ENCODE measurements at places on chromosomes 1 and 21.
A peak's percentile ranks its signal among the peaks of the same experiment; 100 is the strongest.

DNA sequence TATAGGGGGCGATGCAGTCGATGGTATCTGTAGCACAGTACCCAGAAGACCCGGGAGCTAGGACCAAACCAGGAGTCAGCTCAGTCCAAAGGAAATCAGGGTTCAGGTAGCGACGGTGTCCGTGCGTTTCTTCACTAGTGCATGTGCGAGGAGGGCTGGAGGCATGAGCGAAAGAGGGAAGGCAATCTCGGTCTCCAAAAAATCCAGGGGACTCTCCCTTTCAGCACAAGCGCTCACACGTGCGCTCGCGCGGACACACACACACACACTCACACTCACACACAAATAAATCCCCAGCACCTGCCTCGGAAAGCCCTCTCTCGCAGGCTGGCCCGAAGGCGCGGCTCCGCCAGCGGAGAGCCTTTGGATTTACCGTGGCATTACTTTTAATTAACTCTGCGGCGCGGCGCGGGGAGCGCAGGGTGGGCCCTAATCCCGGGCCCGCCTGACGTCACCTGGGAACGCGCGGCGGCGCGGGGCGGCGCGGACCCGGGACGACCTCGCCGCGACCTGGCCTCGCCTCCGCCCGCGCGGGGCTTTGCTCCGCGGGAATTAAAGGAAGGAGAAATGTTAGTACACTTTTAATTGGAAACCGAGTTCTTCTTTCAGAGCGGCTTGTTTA lies 121.2 kb downstream of the LMX1A start:
- no peak for DNase-seq

DNA sequence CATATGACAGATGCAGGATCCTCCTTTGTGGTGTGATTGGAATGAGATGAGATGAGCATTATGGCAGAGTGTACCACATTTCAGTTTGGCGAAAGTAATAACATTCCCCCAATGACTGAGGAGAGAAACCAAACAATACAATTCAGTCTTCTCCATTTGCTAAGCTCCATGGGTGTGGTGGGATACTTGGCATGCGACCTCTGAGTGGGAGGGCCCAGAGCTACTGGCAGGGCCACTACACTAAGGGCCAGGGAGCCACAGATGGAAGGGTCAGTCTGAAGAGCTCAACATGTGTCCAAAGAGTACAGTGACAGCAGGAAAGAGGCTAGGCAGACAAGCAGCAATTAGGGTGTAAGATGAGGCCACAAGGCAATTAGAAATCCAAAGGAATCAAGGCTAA lies 23.8 kb upstream of the PAXBP1 start:
- no peak for DNase-seq

DNA sequence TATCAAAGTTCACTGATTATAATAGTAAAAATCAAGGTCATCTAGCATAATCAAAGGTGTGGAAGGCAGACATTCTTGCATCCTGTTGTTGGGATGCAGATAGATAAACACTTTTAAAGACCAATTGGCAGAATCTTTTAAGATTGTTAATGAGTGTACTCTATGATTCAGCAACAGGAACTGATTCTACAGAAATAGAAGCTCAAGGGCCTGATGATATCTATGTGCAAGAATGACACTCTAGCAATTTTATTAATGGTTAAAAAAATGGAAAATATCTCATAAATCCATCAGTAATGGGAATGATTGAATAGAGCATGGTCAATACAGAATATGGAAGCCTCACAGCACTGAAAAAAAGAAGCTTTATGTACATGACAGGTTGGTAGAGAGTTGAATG lies 2.2 kb upstream of the ATP1A4 start:
- no peak for DNase-seq

DNA sequence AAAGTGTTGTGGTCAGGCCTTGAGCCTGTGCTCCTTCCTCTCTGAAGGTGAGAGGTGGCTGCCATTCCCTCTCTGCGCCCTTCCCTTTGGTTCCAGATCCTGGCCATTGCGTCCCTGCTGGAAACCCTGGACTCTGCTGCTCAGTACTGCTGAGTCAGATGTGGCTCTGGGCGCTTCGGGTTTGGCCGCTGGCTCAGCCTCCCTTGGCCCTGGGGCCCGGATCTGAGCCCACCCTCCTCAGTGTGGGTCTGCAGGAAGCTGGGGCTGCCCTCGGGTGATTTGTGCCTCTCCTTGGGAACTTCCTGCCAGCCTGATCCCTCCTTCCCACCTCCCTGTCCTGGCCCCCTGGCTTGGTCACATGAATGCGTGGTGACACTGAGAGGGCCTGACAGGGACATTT lies 32.2 kb downstream of the QSOX1 start:
- DNase-seq = no peak

GRCh38 chr1:87739141-87739540 lies 410.5 kb downstream of the LMO4 start:
- no peak for DNase-seq

- no peak for DNase-seq
Observed at GRCh38 chr1:226185141-226186036, 1.2 kb downstream of the ACBD3 start.

DNA sequence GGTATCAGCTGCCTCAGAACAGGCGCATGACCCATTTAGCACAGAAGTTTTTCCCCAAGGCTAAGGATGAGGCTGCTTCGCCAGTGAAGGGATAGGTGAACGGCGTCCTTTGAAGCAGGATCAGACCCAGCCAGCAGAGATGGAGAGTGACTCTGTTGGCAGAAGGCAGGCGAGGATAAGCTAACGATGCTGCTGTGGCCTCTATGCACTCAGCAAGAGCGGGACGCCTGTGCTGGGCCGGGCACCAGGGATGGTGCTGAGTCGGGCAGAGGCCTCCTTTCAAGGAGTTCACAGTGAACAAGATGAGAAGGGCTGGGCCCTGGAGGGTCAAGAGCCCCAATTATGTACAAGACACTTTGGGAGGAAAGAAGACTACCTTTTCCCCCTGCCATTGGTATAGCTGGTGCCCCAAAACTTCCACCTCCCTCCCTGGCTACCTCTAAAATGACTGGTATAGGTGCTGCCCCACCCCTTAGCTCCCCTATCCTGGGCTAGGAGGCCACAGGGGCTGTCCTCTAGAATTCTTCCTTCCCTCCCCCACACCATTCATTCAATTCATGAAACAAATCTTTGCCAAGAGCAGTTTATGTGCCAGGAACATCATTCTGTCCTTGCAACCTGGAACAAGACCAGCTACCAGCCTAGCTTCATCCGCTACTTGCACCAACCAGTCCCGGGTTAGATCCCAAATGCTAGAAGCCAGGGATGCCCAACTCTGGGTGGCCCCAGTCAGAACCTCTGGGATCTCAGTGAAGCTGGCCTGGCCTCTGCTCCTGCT lies 7.5 kb downstream of the XKR8 start:
- no peak for DNase-seq

DNA sequence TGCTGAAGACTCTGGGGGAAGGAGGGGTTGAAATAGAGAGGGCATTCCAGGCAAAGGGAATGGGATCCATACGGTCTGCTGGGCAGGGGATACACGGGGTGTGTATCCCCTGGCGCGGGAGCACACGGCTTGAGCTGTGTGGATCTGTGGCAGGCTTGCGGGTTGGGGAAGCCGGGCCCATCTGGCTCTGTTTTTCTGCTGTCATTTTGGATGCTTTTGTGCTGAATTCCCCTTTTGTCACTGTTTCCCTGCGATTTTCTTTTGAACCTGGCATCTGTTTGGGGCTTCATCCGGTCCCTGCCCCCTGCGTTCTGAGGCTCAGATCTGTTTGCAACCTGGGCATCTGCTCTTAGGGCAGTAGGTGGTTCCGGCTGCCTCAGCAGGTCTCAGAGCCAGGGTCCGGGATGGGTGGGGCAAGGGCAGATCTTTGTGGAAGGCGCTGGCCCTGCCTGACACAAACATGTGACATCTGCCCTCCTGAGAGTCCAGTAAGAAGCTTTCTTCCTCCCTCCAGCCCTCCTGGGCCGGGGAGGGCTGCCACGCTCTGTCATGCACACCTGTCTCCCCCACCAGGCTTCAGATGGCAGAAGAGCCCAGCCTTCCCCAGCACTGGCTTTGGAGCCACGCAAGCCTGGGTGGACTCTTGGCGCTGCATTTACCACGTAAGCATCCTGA lies 84.0 kb downstream of the IGSF21 start:
- DNase-seq = no peak

- DNase-seq = no peak
Observed at GRCh38 chr1:60571811-60572210, 498.2 kb upstream of the C1orf87 start.

- DNase-seq = no peak
Observed at GRCh38 chr1:30809514-30810263, 52.1 kb upstream of the LAPTM5 start.

GRCh38 chr1:92447033-92447681 lies 39.6 kb downstream of the GFI1 start:
- peak; percentile 31 for DNase-seq

- DNase-seq = no peak
Observed at GRCh38 chr1:47407481-47407880, 8.6 kb upstream of the FOXE3 start.

- DNase-seq = no peak
Observed at GRCh38 chr1:102821707-102822106, 286.6 kb downstream of the COL11A1 start.

GRCh38 chr1:231376875-231377549 lies 38.9 kb downstream of the SPRTN start:
- DNase-seq = no peak

- no peak for DNase-seq
Observed at GRCh38 chr1:154716011-154716410, 108.0 kb upstream of the ADAR start.

DNA sequence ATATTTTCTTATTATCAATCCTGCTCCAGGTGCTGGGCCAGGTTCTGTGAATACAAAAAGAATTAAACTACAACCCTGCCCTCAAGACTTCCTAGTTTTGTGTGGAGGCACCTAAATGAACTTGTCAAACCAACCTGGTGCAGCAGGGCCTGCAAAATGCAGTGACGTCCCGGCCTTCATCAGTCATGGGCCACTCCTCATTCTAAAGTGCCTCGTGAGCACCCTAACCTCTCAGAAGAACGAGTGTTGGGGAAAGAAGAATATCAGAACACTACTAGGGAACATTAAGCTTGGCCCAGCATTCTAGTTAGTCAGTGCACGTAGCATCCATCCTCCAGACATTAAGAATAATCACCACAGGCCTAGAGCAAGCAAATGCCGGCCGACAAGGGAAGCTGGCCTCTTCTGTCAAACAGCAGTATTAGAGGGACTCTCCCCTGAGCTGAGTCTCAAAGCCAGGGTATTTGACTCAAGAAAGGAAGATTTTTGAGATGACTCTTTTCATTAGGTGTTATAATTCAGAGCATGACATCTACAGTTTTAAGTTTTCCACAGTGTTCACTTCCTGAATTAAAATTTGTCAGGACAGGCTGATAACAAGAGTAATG lies 137.9 kb downstream of the SLC45A1 start:
- no peak for DNase-seq

GRCh38 chr1:220462752-220463151 lies 65.2 kb upstream of the MARK1 start:
- DNase-seq = no peak

DNA sequence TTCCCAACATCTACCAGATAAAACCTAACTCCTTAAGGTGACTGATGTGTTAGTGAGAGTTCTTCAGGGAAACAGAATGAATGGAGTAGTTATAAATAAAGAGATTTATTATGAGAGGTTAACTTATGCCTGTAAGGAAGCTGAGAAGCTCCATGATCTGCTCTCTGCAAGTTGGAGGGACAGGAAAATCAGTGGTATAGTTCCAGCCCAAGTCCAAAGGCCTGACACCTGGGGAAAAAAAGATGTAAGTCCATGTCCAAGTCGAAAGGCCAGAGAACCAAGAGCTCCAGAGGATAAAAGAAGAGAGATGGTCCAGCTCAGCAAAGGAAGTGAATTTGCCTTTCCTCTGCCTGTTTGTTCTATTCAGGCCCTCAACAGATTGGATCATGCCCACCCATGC lies 27.1 kb downstream of the KRTAP24-1 start:
- DNase-seq = no peak

- DNase-seq = no peak
Observed at GRCh38 chr1:78420181-78420580, 70.6 kb upstream of the PTGFR start.

DNA sequence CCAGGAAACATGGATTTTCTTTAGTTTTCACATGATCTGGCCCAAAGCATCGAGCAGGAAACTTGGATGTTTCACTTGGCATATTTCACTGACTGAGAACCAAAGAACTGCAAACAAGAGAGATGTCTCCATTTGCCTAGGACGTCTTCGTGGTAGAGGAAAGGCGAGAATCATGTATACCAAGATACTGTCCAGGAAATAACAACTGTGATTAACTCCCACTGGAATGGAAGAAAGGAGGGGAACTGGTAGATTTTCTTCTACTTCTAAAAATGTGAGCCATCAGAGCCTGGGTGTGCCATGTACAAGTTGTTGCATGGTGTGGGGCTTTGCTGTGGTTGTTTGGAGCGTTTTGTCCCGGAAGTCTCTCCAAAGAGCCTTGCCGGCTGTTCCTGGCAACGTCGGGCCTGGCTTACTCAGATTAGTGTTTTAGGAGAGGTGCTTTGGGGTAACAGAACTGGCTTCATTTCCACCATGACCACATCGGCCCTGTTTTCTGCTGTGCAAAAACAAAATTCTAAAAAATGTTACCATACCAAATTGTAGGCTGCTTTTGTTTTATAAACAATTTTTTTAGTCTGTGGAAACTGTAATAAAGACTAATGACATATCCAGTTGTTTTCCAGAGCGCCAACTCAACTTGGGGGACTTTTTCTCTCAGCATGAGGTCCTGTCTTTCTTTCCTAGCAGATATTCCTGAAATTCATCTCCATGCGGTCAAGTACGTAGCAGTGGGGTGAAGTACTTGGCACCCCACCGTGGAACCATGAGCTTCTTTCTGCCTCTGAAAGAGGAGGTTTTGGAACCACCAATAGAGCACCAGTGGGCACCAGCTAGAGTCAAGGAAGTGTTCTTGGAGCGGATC lies 118.3 kb downstream of the TM2D1 start:
- no peak for DNase-seq

DNA sequence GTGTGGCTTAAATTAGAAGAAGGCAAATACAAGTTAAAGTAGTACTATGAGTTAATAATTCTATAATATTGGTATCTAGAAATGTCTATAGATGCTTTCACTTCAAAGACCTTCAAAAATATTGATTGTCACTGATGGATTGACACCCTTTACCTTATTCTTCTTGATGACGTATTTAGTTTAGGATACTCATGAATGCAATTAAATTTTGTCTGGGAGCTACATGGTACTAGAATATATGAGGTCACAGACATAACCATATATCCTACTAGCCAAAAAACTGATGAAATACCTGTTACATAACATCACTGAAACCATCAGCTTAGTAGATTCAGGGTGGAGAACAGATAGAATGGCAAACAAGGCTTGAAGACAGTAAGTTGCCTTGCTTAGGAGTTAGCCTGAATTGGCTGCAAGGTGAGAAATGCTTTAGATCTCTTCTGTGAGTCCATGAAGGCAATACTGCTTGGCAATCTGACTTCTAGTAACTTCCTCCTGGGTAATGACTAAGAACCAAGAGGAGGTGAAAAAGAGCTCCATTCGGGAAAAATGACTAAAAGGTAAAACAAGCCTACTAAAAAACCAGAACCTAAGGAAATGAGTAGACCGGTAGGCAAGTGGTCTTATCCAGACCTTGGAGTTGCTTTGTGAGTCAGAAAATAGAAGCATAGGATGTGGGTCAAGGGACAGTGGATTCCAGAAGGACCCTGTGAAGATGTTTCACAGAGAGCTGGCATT lies 16.9 kb upstream of the ARHGAP29 start:
- no peak for DNase-seq

- peak; percentile 63 for DNase-seq
Observed at GRCh38 chr1:71049951-71050598, 2.5 kb upstream of the PTGER3 start.

Measured in CMK (cell line).